ENCODE measurements at places on chromosomes 4 and X.

GRCh38 chrX:66017659-66018170 is 22.2 kb downstream of the VSIG4 start:
- DNase-seq: no peak

GRCh38 chr4:76212851-76213414 is 691 bp downstream of the SCARB2 start:
- no peak for DNase-seq

GRCh38 chrX:16718824-16719333 is 533 bp upstream of the SYAP1 start:
- DNase-seq: no peak

DNA sequence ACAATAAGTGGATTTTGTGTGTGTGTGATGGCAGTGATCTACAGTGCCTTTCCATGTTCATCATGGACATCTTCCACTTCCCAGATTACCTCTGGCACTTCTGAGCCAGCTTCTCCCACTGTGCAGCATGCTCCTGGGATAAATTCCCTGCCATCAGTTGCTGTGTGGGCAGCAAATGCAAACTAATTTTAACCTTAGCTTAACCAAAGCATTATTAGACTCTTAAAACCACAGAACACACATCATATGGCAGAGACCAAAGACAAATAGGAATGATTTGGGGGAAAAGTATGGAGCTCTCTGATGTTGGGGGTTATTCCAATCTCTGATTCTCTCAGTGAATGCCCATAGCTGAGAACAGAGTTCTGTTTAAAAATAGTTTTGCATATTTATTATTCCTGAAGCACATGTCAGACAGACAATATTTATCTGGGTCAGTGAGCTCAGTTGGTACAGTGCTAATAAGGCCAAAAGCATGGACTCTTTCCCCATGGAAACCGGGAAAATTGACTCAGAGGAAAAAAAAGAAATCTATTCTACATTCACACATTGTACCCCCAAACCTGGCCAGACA is 567.4 kb downstream of the IQCM start:
- no peak for DNase-seq

DNA sequence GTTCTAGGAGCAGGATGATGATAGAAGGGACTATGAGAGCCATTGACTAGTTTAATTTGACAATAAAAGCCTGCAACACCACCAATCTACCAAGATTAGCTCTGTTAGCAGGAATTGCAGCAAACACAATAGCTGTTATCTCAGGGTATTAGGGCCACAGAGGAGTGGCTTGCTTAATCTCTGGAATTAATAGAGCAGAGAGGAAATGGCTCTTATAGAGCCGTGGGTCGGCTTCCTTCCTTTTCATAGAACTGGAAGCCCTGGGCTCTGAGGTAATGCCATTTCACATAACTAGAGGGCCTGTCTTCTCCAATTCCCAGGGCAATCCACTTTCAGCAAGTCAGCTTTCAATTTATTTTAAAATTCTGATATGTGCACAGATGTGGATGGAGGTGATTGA is 83.0 kb downstream of the MAMLD1 start:
- no peak for DNase-seq

GRCh38 chr4:18422685-18423084 is 401.1 kb upstream of the LCORL start:
- no peak for DNase-seq

GRCh38 chrX:21666679-21667078 is 8.5 kb upstream of the KLHL34 start:
- DNase-seq: no peak

DNA sequence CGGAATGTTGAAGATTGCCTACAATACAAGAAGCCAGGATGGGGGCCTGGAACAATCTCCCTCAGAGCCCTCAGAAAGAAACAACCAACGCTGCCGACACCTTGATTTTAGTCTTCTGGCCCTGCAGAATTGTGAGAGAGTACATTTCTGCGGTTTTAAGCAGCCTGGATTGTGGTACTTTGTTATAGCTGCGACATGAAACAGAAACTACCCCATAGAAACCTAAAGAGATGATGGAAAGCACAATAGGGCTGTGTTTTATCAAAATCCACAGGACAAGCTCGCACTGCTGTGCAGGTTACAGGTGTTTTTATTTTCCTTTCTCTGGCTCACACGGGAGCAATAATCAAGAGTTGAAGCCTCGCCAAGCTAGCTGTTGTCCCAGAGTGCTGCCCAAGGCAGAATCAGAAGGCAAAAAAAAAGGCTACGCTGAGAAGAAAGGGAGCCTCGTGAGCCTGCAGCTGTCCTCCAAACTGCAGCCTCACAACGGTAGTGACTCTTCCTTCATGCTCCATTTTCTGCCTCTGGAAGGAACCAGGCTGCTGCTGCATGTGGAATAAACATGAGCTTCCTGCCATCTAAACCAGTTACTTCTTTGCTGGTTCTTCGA is 232.4 kb downstream of the LDB2 start:
- DNase-seq: no peak

- no peak for DNase-seq
Observed at GRCh38 chr4:34492414-34492813, 1751.9 kb downstream of the ARAP2 start.

DNA sequence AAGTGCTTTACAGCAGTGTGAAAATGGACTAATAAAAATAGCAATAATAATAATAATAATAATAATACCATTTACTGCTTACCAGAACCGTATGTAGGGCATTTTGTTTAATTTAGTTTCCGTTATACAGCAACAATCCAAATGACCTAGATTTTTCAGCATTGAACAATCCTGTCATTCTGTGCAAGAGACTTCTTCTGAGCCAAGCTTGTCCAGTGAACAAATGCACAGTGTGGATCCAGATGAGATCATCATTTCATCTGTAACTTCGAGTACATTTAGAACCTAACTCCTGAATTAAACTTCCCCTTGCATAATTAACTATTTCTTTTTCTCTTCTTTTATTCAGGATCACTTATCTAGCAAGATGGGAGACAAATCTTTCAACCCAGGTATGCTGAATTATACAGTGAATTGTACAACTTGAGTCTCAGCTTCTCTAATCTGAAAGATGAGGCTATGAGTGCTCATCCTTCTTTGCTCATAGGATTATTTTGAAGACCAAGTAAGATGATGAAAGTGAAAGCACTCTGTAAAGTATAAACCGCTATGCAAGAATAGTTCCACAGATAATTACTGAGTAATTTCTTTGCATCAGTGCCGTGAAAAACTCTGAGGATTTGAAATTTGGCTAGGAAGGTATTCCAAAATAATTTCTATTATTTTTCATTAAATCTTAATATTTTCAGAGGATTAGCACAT is 6.6 kb downstream of the CLNK start:
- DNase-seq: no peak

DNA sequence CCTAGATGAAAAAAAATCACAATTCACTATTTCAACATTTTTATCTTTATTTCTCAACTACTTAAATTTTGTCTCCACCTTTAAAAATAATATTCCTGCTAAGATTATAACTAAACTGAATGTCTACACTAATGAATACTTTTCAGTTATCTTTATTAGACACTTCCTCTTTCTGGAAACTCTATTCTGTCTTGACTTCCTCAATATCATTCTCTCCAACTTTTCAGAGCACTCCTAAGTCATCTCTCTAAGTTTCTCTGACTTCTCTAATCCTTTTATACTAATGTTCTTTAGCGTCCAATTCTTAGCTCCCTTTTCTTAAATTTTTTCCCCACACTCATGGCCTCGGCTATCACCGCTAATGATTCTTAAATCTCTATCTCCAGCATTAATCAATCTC is 374.2 kb downstream of the FBXO8 start:
- no peak for DNase-seq

DNA sequence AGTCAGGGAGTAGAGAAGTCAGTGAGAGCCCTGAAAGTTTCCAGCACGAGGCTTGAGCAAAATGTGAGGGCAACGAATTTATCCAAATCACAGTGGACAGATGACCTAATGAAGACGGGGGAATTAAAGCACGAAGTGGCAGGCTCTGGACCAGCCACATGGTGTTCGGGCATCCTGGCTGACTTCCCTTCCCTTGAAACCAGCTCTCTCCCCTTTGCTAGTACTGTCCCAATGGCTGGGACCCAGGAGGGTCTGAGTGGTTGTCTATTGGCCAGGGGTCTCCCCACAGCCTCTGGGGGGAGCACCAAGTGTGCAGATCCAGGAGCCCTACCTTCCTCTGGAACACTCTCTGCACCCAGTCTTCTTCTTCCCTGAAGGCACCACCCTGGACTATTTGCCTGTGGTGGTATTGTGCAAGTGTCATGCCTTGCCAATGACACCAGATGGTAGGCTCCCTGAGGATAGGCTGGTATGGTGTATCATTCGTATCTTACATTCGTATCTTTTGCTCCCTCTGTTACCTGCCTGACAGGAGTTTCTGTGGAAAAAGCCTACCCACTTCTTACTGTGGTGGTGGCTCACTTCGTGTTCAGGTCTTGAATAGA is 2.1 kb downstream of the APLN start:
- no peak for DNase-seq

DNA sequence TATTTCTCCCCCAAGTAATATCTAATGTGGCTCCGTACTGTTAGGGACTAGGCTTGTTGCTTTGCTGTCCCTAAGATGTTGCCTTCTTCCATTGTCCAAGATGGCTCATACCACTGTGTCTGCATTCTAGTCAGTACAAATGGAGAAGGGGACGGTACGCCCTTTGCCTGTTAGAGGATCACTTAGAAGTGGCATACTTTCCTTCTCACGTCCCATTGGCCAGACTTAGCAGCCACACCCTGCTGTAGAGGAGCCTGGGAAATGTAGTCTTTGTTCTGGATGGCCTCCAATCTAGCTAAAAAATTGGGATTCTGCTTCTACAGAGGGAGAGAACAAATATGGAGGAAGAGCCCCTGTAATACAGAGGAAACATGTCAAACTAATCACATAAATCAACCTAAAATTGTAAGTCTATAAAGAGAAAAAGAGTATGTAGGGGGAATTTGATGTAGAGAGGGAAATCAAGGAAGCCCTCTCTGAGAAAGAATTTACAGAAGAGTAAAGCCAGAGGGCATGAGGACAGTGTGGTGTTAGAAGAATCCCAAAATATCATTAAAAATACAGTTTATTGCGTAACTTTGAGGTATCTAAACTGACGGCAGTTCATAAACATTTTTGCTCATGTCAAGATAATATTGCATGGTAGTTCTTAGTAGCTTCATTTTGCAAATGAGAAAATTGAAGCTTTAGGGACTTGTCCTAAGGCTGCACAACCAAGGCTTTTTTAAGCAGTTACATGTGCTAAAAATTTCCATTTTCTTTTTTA is 15.1 kb downstream of the PRIMPOL start:
- DNase-seq: no peak

DNA sequence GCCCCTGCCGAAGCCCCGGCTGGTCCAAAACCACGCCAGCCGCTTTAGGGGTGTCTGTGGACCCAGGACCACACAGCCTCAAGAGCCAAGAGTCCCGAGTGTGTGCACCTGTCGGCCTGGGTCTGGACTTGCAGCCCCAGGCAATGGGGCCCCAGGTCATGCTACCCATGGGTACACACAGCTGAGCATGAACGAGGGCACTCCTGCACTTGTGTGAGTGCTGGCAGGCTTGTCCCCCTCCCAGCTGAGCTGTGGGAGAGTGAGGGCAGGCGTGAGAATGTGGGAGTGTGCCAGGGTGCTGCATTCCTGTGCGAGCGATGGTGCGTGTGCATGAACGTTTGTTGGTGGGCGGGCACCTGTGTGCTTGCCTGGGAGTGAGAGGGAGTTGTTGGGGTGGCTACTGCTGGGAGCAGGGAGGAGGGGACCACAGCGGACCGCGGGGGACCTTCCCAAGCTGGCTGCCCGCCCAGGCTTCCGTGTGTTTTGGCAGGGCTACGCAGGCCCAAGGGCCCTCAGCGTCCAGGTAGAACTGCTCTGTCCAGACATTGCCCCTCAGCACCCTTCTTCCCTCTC is 30.8 kb downstream of the BLOC1S4 start:
- DNase-seq: no peak

GRCh38 chrX:17967888-17968287 is 106.8 kb upstream of the RAI2 start:
- no peak for DNase-seq

GRCh38 chrX:18810416-18810815 is 103.0 kb downstream of the PPEF1 start:
- DNase-seq: no peak

DNA sequence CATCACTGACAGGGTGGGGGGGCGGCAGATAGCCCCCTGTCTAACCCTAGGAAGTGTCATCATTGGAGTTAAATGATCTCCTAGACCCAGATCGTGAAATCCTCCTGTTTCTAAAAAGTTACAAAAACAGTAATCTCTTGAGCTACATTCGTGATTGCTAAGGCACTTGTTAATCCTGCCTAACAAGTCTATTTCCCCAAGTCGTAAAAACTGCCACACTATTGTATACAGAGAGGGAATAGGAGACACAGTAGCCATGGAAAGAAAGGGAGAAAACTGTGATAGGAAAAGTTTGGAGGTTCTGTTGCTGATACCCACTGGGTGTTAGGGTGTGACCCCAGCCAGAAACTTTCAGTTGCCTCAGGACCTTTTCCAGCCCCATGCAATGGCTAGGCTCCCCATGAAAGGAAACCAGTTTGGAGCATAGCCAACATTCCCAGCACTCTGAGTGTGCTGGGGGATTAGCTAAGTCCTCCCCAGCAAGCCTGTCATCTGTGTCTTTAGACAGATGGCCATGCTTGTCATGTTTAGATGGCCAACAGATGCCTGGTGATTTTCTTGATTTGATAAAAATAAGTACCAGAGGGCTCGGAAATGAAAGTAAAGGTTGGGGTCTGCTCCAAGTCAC is 63.3 kb upstream of the ANXA10 start:
- no peak for DNase-seq

GRCh38 chr4:153005899-153006381 is 69.8 kb downstream of the FHDC1 start:
- DNase-seq: no peak

DNA sequence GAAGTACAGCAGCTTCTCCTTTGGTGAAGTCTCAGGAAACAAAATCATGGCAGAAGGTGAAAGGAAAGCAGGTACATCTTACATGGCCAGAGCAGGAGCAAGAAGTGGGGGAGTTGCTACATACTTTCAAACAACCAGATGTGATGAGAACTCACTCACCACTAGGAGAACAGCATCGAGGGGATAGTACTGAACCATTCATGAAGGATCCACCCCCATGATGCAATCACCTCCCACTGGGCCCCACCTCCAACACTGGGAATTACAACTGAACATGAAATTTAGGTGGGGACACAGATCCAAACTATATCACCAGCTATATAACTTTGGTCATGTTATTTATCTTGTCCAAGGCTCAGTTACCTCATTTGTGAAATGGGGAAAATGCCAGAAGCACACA is 159.4 kb downstream of the OPHN1 start:
- no peak for DNase-seq

DNA sequence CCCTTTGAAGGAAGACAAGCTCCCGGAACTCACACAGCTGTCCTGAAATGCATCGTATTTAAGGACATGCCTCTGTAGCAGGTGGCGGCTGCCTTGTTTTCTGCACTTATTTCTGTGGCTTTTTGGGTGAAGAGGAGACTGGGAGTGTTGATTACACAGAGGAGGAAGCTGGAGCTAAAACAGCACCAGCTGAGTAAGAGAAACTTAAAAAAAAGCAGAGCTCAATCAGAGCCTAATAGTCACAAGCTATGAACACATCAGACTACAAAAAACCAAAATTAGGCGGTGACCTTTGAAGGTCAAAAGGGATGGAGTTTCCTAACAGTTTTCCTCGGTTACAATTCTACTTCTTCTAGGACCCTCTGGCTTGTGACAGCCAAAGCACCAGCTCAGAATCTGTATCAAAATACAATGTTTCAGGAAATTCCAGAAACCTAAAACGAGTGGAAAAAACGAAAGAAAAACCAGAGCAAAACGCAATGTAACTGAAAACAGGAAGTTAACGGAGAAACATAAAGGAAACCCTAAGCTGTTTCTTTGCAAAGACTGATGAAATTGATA is 13.5 kb downstream of the PRKX start:
- no peak for DNase-seq

GRCh38 chrX:26922278-26922677 is 540.9 kb downstream of the PPP4R3C start:
- DNase-seq: no peak
